DMS153 (cell line): ENCODE measurements at places on chromosomes 12 and 14.

DNA sequence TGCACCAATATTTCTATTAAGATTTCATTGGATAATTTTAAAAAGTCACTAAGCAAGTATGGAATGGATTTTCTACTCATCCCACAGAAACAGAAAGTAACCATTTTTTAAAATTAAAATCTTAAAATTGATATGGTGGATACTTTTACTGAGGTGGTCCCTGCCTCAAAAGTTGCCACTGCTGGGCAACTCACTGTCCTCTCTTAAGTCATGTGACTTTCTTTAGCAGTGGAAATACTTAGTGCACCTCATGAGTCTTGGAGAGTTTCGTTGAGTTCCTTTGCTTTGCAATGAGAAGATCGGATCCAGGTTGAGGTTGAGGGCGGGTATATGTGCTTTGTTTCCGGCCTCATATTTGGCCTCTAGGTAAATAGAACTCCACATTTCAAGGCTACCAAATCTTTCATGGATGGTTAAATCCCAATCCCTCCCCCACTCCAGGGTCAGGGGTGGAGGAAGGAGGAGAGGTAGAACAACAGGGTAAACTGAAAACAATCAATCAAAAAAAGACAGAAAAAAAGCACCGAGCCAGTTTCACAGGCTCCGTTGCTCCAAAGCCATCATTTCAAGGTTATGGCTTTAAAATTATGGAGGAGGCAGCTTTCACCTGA is 39.5 kb upstream of the DUSP6 start:
- DNase-seq, result no peak

- DNase-seq, result no peak
Observed at GRCh38 chr14:103186909-103187586, 63.8 kb downstream of the TNFAIP2 start.

- no peak for DNase-seq
Observed at GRCh38 chr12:48044396-48044795, 40.1 kb upstream of the COL2A1 start.

DNA sequence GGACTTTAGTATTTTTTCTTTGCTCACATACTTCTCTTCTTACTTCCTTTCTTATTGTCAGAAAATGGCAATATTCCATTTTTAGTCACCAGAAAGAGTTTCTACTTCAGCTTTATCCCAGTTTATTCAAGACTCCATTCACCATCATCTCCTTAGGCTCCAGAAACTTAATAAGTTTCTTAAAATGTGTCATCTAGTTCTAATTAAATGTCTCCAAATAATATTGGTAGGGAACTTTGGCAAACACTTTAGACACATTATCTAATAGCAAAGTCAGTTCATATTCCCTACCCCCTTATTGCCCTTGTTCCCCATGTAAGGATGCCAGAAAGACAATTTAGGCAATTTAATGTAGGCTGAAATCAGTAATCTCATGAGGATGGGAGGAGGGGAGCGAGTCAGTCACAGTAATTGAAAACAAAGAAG is 15.1 kb downstream of the EPYC start:
- no peak for DNase-seq

- no peak for DNase-seq
Observed at GRCh38 chr14:71341156-71341555, 433.9 kb downstream of the PCNX1 start.
